ENCODE measurements at places on chromosomes 5 and 9. TPM values are rescaled to one million over a fixed set of nuclear protein-coding genes. Genes with fewer than 3 reads are reported as not detected.

- no peak overlapping the region for H3K27ac ChIP-seq
- no peak overlapping the region for H3K4me3 ChIP-seq
- H3K4me1 ChIP-seq = peaks cover 5% of the 10 kb centered on the region
- no peaks in the 10 kb centered on the region for H3K27me3 ChIP-seq
Observed at GRCh38 chr9:135280666-135281065, 193.2 kb downstream of the OLFM1 start.

DNA sequence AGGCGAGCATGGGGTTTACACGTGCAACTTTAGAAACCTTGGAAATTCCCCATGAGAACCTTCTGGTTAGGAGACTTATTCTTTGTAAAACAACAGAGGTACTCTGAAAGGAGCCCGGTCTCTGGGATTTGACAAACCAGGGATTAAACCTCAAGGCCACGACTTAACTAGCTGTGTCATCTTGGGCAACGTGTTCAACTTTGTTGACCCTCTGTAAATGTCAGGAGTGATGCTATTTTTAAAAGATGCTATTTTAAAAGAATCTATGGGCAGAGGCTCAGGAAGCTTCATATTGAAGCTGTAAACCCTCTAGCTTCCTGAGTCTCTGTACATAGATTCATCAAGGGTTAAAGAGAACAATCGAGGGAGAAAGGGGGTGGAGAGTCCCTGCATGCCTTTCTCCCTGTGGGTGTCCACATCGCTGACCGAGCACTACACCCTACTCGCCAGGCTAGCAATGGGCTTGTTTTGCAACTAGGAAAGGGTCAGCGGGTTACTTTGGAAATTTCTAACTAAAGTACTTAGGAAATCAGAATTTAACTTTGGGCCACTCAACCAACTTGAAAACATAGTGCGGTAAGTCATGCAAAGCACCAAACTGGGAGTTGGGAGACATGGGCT is 2.1 kb downstream of the SLC36A2 start:
- DNase-seq = no peak
- no peaks in the 10 kb centered on the region for H3K4me1 ChIP-seq
- H3K4me3 ChIP-seq = no peak overlapping the region
- no peak overlapping the region for H3K27ac ChIP-seq

GRCh38 chr5:36637101-36637500 is 30.7 kb downstream of the SLC1A3 start:
- H3K27me3 ChIP-seq = no peaks in the 10 kb centered on the region
- no peak for DNase-seq
- H3K36me3 ChIP-seq = no peaks in the 10 kb centered on the region
- no peak overlapping the region for H3K27ac ChIP-seq
- H3K4me1 ChIP-seq = no peaks in the 10 kb centered on the region

DNA sequence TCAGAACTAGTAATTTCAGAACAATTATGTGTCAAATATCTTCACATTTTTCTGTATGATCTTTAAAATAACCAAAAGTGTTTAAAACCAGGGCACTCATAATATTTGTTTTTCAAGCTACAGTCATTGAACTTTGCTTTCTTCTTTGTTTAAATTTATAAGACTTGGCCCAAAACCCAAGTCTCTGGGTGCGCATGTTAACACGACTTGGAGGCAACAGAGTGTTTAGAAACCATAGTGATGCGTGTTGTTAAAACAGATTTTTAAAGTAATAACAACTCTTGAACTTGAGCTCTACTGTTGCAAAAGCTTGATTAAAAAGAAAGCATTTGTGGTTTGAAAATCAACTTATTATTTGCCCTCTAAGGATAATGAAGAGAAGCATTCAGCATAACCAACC is 26.0 kb upstream of the GRIN3A start:
- DNase-seq = no peak
- H3K36me3 ChIP-seq = no peaks in the 10 kb centered on the region
- H3K4me3 ChIP-seq = no peak overlapping the region
- H3K4me1 ChIP-seq = no peaks in the 10 kb centered on the region
- no peak overlapping the region for H3K27ac ChIP-seq

DNA sequence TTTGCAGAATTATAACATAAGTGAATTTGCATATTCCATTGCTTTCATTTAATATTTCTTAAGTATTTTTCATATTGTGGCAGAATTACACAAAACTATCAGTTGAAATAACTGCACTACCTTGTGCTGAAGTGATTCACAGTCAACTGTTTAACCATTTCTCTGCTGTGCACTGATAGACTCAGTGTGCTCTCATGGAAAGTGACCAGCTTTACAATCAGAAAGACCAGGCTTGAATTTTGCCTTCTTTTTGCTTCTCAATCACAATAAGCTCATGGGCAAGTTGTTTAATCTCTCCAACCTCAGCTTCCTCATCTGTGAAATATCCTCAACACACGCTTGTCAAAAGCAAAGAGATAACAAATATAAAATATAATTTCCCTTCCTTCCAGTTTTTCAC is 18.3 kb downstream of the CDK5RAP2 start:
- peaks cover 28% of the 10 kb centered on the region for H3K36me3 ChIP-seq
- H3K27me3 ChIP-seq = no peaks in the 10 kb centered on the region
- H3K4me3 ChIP-seq = no peak overlapping the region
- H3K4me1 ChIP-seq = no peaks in the 10 kb centered on the region
- DNase-seq = no peak

TMEFF1 gene
- total RNA-seq = 0.64 TPM

ZNF879 gene
- 6.7 TPM for total RNA-seq

GRCh38 chr5:142151436-142152383 is 43.1 kb downstream of the NDFIP1 start:
- no peak for DNase-seq
- no peak overlapping the region for H3K4me3 ChIP-seq
- no peak overlapping the region for H3K27ac ChIP-seq
- H3K27me3 ChIP-seq = no peaks in the 10 kb centered on the region

GRCh38 chr9:71504636-71505035 is 263.7 kb downstream of the CEMIP2 start:
- H3K4me1 ChIP-seq = no peaks in the 10 kb centered on the region
- H3K4me3 ChIP-seq = no peak overlapping the region
- H3K27me3 ChIP-seq = no peaks in the 10 kb centered on the region
- DNase-seq = no peak
